ENCODE measurements at places on chromosomes 4 and X. TPM values are rescaled to one million over a fixed set of nuclear protein-coding genes. Genes with fewer than 3 reads are reported as not detected.
A peak's percentile ranks its signal among the peaks of the same experiment; 100 is the strongest.

DNA sequence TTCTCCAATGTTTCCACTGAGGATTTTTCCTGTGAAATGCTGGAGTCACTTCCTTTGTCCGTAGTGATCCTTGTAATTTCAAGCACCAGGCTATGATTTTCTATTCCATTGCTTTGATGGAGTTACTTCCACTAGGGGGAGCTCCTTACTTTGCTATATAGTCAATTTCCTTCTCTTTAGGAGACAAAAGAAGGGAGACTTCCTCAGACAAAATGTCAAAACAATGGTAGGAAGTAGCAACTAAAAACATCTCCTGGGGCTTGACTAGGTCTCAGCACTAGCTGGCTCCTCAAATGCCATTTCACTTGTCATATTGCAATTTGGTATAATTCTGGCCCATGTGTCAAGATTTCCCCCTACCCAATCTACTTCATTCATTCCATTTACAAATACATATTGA, 24.1 kb downstream of the ZCCHC12 start:
- no peak for DNase-seq

Gene XG
- total RNA-seq = not detected

DNA sequence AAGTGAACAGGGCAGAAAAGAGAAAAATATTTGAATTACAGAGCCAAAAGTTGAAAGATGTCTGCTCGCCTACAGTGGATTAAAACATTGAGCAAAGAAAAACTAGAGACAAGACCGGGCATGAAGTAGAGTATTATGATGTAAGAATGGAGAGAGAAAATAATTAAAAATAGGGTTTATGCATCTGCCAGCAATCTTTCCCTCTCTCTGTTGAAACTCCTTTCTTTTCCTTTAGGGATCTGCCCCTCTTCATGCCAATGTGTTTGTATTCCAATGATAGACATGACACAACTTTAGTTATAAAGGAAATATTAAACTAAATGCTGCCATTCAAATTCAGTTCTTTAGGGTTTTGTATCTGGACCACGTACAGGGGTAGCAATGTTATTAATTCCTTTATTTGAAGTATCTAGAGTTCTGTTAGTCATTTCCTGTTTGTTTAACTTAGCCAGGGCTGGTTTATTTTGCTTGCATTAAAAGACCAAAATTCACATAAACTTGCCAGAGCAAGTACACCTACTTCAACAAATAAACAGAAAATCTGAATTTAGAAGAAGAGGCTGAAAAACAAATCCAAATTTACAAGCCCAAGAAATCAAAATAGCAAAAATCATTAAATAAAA, 202.6 kb downstream of the SPOCK3 start:
- no peak for DNase-seq

DNA sequence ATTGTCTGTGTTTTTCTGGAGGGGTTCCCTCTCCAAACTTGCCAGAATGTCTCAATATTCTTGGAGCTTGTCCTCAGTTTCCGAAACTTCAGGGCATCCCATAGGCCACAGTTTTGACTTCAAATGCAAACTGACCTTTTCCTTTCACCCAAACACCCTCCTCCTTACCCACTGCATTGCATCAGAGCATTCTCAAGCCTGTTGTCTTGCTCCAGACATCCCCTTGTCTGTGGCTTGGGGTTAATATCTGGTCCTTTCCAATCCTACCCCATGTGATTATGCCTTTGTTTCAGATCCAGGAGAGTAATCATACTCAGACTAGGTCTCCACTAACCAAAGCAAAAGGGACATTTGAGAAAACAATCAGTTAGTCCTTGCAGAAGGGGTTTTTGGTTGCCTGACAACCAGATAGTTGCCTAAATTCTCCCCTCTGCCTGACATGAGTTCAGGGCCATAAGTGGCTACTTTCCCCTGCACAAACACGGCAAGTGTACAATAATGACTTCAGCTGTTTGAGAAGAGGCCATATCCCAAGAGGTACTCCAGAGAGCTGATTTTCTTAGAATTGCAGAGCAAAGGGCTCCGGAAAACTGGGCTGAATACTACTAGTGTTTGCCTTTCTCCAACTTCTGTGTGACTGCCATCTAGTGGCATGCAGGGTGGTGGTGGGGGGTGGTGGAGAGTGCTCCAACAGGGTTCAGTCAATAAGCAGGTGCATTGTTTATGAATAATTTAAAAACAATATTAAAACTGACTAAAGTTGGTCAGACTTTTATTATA, 130.2 kb downstream of the CHRDL1 start:
- peak; percentile 67 for DNase-seq

Gene HAND2
- total RNA-seq = 6.7 TPM

Gene CHRNA9
- total RNA-seq = not detected

Gene SNCA
- total RNA-seq = 2.6 TPM

DNA sequence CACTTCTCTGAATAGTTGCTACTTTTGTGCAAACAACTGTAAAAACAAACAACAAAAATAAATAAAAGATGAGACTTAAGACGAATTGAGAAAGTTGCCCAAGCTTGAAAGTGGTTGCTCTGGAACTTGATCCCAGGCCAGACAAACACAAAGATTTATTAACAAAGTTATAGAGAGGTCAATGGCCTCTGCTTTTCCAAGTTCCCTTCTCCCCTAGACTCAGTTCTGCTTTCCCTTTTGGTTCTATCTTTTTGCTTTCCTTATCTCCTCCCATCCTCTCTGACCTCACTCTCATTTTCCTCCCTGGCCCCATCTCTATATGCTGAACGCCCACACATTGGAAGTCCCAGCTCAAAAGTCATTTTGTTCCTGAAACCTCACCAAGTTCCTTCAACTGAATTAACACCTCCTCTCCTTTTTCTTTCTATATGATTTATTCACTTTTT, 82.7 kb downstream of the MXRA5 start:
- DNase-seq = no peak

Gene PABPC1L2A
- not detected for total RNA-seq

- no peak for DNase-seq
Observed at GRCh38 chr4:188113156-188113555, 3.8 kb upstream of the TRIML2 start.

DNA sequence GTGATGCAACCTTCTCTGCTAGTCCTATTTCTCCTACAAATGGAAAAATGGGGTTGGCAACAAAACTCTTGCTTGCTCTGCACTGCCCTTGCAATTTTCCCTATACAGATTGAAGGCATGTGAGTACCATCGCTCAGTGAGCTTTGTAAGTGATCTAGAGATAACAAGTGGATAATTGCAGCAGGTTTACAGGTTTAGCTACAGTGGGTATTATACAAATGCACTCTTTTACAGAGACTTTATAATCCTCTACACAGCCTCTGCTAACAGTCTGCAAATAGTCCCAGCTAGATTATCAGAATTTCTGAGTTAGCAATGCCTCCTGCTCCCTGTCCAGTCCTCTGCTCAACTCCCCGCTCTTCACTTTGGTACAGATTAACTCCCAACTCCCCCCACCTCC, 11.1 kb downstream of the LEF1 start:
- DNase-seq = no peak

- no peak for DNase-seq
Observed at GRCh38 chr4:1023075-1023640, 11.7 kb downstream of the FGFRL1 start.

Gene CCDC110
- 20.8 TPM for total RNA-seq

DNA sequence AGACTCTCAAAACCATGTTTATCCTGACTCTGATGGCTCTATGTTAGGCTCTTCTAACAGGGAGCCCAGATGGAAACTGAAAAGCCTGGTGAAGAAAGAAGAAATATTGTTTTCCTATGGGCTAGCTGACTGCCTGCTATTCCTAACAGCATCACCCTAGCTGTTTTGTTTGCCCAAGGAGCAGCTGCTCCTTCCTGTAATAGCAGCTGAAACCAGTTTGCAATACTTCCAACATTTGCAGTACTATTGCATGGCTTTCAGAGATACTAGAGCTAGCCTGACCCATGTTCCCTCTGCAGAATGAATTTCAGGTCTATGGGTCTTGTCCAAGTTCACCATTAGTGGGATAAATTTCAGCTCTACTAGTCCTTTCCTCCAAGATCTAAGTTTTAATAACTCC, 495.2 kb downstream of the INPP4B start:
- no peak for DNase-seq

DNA sequence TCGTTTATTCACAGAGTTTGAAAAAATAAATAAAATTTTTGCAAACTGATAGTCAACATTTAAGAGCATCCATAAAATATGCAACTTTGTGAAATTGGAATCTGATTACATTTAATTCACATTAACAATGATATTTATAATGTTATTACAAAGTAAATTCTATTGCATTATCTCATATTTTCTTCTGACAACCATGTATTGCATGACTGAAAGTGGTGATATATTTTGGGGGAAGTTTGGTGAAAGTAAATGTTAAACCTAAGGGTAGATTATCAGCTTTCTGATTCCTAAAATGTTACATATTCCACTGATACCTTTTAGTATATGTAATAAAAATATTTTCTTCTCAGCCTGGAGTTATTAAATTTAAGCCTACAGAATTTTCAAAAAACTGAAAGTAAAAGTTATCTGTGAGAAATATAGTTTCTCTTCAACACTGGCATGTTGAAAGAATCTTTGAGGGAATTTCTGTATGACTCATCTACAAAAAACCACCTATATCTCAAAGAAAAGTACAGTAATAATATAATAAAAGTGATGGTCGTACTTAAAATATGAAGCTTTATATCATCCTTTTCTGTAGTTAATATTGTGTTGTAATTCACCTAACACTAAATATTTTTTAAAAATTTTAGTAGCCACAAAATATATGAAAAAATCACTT, 1179.6 kb upstream of the PCDH7 start:
- no peak for DNase-seq

Gene SOX3
- total RNA-seq = not detected

Gene FSTL5
- total RNA-seq = 1.1 TPM

Gene NPY2R
- total RNA-seq = not detected

Gene SMIM43
- total RNA-seq = not detected

GRCh38 chr4:107120661-107121060, 84.5 kb upstream of the DKK2 start:
- no peak for DNase-seq

GRCh38 chr4:7073059-7073458, 5.2 kb upstream of the GRPEL1 start:
- no peak for DNase-seq

DNA sequence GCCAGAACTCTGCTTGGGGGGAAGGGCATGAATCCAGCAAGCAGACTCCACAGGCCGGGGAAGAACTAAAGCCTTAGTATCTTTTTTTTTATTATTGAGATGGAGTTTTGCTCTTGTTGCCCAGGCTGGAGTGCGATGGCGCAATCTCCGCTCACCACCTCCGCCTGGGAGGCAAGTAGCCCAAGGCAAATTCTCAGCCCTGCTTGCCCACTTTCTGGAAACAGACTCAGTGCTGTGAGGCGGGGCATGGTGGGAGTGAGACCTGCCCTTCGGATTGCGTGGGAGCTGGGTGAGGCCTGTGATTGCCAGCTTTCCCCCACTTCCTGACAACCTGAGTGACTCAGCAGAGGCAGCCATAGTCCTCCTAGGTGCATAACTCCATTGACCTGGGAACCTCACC, 348.8 kb downstream of the GASK1B start:
- no peak for DNase-seq

GRCh38 chr4:183469285-183469684, 24.8 kb downstream of the CDKN2AIP start:
- DNase-seq = no peak

All from pancreas (tissue), 10 donors.